ENCODE measurements at places on chromosomes 12 and 14.

- H3K36me3 ChIP-seq = peaks cover 17% of the 10 kb centered on the region
- H3K27ac ChIP-seq = no peak overlapping the region
- H3K27me3 ChIP-seq = peaks cover 37% of the 10 kb centered on the region
- DNase-seq = no peak
- H3K4me3 ChIP-seq = no peak overlapping the region
Measured at GRCh38 chr12:130780325-130780724, 58.7 kb downstream of the STX2 start.

- H3K4me3 ChIP-seq = no peak overlapping the region
- no peak for DNase-seq
- no peaks in the 10 kb centered on the region for H3K4me1 ChIP-seq
- peaks cover 45% of the 10 kb centered on the region for H3K27me3 ChIP-seq
Measured at GRCh38 chr14:72024043-72024407, 91.8 kb downstream of the RGS6 start.

DNA sequence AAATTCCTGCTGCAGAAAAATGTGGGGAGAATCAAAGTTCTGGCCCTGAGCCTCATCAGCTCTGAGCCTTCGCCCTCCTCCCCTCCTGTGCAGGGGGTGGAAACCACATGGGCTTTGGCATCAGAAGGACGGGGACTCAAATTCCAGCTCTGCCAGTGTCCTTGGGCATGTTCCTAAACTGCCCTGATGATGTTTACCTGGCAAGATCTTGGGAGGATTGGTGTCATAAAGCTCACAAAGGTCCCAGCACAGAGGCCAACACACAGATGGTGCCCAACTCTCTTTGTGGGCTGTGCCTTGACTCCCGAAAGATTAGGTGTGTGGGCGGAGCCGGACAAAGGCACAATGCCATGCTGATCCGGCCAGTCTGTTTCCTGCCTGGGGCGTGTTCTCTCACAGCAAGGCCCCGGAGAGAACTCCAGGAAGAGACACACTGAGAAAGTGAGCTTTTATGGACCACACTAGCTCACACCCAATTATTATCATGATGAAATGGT is 20.5 kb upstream of the CLMN start:
- no peak for DNase-seq
- H3K27ac ChIP-seq = no peak overlapping the region
- H3K4me1 ChIP-seq = peaks cover 2% of the 10 kb centered on the region
- H3K36me3 ChIP-seq = no peaks in the 10 kb centered on the region
- no peak overlapping the region for H3K4me3 ChIP-seq

- H3K4me1 ChIP-seq = peaks cover 42% of the 10 kb centered on the region
- no peak overlapping the region for H3K27ac ChIP-seq
- H3K36me3 ChIP-seq = peaks cover 4% of the 10 kb centered on the region
- no peak for DNase-seq
Measured at GRCh38 chr14:54671537-54671936, 104.6 kb downstream of the SAMD4A start.

- peaks cover 8% of the 10 kb centered on the region for H3K27me3 ChIP-seq
- no peak for DNase-seq
- no peaks in the 10 kb centered on the region for H3K4me1 ChIP-seq
Measured at GRCh38 chr14:38286452-38286851, 30.6 kb upstream of the CLEC14A start.

DNA sequence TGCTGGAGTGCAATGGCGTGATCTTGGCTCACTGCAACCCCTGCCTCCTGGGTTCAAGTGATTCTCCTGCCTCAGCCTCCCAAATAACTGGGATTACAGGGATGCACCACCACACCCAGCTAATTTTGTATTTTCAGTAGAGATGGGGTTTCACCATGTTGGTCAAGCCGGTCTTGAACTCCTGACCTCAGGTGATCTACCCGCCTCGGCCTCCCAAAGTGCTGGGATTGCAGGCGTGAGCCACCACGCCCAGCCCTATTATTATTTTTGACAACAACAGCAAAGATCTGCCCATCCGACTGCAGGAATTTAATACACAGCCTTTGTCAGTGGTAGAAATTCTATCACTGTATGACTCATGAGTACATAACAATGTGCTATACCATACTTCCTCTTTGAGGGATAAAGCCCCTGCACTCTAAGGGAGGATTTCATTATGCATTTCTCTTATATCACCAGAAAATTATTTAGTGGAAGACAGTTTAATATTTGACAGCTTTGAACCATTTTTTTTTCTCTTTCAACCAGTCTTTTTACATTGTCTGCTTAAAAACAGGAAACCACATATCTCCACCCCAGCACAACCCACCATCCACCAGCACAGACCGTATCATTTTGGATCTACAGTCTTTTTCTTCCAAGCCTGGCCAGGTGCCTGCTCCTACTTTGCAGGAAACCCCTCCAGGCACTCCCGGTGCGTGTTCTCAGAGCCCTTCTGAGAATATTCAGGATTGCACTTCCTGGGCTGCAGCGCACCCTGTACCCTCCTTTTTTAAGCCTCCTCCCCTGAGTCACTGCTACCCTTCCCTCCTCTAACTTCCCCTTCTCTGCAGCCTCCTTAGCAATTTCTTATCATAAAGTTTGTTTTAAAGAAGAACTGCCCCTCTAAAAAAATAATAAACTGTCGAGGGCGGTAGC is 594 bp downstream of the ARHGDIB start:
- H3K27ac ChIP-seq = peak overlapping the region; percentile 94
- H3K4me3 ChIP-seq = peak overlapping the region; percentile 63

DNA sequence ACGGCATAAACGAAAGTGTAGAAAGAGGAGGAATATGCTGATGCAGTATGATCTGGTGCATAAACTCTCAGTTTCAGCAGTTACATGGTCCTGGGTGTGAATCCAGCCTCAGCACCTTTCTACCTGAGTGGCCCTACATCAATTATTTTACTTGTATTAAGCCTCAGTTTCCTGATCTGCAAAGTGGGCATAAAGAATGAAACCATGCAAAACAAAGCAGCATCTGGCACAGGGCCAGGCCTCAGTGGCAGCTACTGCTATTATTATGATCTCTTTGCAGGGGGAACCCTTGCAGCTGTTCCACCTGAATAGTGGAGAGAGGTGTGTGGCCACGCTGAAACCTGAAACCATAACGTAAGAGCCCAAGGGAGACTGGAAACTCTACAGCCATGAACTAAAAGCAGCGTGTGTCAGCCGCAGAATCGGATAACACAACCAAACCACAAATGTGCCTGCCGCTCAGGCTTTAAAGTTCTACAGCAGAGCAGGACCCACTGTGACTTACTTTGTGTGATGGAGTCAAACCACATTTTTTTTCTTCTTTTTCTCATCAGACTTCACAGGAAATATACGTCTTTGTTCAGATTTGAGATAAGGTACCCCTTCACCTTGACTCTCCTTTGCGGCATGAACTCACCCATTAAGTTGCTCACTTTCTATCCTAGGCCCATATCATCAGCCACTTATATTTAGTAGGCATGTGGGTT is 29.2 kb upstream of the FOS start:
- H3K4me1 ChIP-seq = peaks cover 11% of the 10 kb centered on the region
- no peak overlapping the region for H3K4me3 ChIP-seq
- no peaks in the 10 kb centered on the region for H3K36me3 ChIP-seq
- H3K27ac ChIP-seq = peak overlapping the region; percentile 57

GRCh38 chr12:71626098-71626497 is 37.5 kb downstream of the ZFC3H1 start:
- no peak overlapping the region for H3K4me3 ChIP-seq
- no peaks in the 10 kb centered on the region for H3K27me3 ChIP-seq
- peaks cover 22% of the 10 kb centered on the region for H3K4me1 ChIP-seq
- peak overlapping the region; percentile 67 for H3K27ac ChIP-seq

All from mesothelial cell of epicardium (in vitro differentiated cells).